ENCODE measurements at places on chromosomes 6 and 20.

- no peak for DNase-seq
These were observed 112.5 kb downstream of the JPH2 start for GRCh38 chr20:44074252-44075151.

- no peak for DNase-seq
These were observed 55.0 kb upstream of the BHLHE23 start for GRCh38 chr20:63061771-63062100.

- no peak for DNase-seq
These were observed 44.3 kb downstream of the TOP1 start for GRCh38 chr20:41072915-41073314.

DNA sequence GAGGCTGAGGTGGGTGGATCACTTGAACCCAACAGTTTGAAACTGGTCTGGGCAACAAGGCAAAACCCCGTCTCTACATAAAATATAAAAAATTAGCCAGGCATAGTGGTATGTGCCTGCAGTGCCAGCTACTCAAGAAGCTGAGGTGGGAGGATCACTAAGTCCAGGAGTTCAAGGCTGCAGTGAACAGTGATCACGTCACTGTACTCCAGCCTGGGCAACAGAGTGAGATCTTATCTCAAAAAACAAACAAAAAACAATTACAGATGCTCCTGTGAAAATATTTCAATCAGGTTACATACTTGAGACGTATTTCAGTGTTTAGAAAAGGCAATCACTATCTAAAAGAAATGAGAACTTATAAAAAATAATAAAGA lies 33.8 kb downstream of the RANBP9 start:
- no peak for DNase-seq

DNA sequence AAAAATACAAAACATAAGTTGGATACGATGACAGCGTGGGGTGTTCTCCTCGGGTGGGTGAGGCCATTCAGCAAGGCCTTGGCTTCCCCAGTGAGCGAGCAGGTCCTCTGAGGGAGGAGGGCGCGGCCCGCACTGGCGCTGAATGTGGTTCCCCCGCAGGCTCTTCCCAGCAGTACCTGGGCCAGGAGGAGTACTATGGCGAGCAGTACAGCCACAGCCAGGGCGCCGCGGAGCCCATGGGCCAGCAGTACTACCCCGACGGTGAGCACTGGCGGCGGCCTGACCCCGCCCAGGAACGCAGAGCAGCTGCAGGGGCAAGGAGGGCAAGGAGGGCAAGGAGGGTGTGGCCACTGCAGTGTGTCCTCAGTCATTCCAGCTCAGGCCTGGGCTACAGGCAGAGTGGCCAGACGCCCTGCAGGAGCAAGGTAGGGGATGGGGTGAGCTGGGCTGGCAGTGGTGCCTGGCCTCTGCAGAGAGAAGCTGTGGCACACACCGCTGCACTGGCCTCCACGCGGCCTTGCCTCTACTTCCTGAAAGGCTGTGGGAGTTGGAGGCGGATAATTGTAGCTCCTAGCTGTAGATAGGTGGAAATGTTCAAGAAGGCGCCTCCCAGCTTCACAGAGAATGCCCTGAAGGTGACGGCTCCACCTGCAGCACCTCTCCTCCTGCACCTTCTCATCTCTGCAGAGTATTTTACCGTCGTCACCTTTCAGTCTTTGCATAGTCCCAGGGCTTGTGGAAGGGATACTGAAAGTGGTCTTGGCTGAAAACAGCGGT lies 18.7 kb upstream of the MTG2 start:
- DNase-seq, result no peak

- no peak for DNase-seq
These were observed 94.2 kb upstream of the ATXN1 start for GRCh38 chr6:16855460-16855859.

GRCh38 chr6:17904491-17905120 lies 82.8 kb downstream of the KIF13A start:
- DNase-seq, result no peak

DNA sequence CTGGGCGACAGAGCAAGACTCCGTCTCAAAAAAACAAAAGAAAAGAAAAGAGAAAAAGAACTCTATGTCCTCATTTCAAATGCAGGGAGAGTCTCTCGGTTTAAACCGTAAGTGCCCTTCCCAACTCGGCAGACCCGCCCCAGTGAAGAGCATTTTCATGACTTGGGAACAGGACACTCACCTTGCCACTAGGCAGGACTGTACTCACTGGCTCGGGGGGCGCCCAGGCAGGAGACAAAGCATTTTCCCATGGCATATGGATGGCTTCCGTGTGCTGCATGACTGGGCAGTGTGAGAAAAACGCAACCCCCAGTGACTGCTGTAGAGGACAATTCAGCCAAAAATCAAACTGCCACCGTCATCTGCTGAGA lies 23.7 kb upstream of the MRGBP start:
- no peak for DNase-seq

- DNase-seq, result peak; percentile 86
These were observed 14.7 kb upstream of the CCDC167 start for GRCh38 chr6:37514321-37514771.

- no peak for DNase-seq
These were observed 92.3 kb upstream of the ENPP5 start for GRCh38 chr6:46262928-46263706.

DNA sequence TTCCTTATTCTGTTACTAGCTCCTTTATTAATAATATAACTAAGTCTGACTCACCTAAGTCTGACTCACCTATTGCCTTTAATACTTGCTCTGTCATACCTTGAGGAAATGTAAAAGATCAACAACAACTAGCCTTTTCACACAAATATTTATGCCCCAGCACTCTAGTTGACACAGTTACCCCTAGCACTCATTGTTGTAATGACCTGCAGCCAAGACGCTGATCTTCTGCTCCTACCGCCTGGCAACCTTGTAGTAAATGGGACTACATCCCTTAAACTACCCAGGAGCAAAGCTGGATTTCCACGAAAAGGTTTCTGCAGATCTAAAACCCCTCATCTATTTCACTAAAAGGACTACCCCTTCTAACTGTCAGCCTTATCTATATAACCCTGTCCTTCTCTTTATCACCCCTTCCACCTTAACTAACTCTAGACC lies 90.0 kb downstream of the PLG start:
- no peak for DNase-seq

DNA sequence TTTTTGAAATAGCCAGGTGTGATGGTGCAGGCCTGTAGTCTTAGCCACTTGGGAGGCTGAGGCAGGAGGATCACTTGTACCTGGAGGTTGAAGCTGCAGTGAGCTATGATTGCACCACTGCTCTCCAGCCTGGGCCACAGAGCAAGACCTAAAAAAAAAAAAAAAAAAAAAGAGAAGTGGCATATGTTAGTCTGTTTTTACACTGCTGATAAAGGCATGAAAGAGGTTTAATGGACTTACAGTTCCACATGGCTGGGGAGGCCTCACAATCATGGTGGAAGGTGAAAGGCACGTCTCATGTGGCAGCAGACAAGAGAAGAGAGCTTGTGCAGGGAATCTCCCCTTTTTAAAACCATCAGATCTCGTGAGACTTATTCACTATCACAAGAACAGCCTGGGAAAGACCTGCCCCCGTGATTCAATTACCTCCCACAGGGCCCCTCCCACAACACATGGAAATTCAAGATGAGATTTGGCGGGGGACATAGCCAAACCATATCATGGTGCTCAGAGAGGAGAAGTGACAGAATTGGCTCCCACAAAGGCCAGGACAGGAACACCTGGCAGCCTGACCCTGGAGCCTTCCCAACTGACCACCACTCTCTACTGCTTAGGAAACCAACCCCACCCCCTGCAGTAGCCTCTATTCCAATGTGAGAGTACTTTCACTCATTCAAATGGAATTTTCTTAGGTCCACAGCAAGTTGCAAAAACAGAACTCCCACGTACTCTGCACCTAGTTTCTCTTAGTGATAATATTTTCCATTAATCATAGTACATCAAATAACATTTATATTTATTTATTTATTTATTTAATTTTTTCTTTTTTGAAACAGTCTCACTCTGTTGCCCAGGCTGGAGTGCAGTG lies 29.8 kb downstream of the ARHGAP40 start:
- no peak for DNase-seq

DNA sequence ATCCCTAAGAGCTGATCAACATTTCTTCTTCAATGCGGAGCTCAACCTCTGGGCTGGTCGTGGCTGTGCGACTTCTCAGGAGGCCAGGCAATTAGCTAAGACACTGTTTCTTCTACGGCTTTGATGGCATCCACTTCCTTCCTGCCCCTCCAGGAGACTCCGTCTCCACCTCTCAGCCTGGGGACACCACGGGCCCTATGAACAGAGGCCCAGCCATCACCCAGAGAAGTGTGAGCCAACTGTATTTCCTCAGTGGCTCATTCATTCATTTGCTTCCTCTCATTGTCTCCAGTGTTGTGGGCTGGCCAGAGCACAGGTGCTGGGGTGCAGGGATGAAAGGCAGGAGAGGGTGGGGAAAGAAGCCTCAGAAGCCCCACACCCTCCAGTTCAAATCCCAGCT lies 51.8 kb upstream of the APCDD1L start:
- no peak for DNase-seq

GRCh38 chr20:3485913-3486312 lies 15.1 kb downstream of the ATRN start:
- no peak for DNase-seq

- no peak for DNase-seq
These were observed 454.5 kb upstream of the JAG1 start for GRCh38 chr20:11128220-11128718.

DNA sequence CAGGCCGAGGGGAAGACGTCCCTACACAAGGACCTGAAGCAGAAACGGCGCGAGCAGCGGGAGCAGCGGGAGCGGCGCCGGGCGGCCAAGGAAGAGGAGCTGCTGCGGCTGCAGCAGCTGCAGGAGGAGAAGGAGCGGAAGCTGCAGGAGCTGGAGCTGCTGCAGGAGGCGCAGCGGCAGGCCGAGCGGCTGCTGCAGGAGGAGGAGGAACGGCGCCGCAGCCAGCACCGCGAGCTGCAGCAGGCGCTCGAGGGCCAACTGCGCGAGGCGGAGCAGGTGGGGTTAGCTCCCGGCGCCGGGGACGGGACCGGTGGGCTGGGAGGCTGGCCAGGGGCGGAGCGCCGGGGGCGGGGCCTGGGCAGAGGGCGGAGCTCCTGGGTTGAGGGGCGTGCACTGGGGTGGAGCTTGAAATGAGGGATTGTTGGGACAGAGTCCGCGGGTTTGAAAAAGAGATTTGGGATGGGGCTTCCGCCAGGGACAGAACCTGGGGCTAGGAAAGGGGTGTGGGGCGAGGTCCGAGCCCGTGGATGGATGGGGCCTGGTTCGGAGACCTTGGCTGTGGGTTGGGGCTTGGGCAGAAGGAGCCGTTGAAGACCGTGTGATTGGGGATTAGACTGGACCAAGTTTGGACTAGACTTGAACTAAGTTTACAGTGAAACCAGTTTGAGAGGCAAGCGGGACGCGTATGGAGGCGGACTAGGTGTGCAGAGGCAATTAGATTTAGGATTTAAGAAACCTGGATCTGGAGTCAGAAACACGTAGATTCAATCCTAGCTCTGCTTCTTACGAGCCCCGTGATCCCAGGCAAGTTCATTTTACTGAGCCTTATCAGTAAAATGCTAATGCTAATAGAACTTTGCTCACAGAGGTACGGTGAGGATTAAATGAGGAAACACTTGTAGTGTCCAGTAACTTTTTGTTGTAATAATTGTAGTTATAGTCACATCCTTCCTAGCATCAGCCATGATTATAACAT lies 20.9 kb downstream of the DEF6 start:
- peak; percentile 88 for DNase-seq

Measured in NCI-H1436 (cell line).